Epithelial cell of proximal tubule (primary cell): ENCODE measurements at places on chromosomes 6 and 20. TPM values are rescaled to one million over a fixed set of nuclear protein-coding genes. Genes with fewer than 3 reads are reported as not detected.

The MEP1A gene
- total RNA-seq = not detected in 2 replicates

- peak; percentile 91 for DNase-seq
Measured at GRCh38 chr6:131635384-131636340, 1.4 kb upstream of the ENPP3 start.

- DNase-seq = no peak
Measured at GRCh38 chr20:23362392-23363256, 642 bp downstream of the GZF1 start.

The MMP24 gene
- total RNA-seq = 8.2 and 12.2 TPM in 2 replicates

DNA sequence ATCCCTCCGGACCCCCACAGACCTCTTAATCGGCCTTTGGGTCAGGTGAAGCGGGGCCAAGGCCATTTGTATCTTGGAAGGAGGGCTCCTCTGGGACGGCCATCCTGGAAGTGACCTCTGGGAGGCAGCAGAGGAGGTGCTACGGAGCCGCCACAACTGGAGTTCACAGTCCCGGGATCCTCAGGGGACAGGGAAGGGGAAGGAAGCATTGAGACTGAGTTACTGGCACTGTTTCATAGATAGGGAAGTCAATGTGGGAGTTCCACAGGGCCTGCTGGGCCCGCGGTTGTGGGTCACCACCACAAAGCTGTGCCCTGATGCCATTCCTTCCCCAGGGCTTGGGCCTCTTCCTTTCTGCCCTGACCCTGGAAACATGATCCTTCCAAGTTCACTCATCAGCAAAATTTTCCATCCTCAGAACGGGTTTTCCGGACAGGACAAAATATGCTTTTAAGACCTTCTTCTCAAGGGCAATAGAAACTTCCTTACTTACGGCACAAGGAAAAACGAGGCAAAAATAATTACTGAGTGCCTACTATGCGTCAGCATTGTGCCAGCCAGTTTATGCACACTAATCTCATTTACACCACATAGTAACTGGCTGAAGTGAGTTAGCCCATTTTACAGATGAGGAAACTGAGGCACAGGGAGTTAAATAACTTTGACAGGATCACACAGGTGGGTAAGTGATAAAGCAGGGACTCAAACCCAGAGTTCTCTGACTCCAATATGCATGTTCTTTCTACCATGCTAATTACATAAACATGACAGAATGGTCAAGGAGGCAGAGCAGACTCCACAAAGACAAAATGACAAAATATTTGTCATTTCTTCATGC lies 143.8 kb downstream of the UNC5CL start:
- DNase-seq = no peak
